Dermis lymphatic vessel endothelial cell (primary cell): ENCODE measurements at places on chromosomes 12 and 14. TPM values are rescaled to one million over a fixed set of nuclear protein-coding genes. Genes with fewer than 3 reads are reported as not detected.

KRT85 gene
- not detected in 2 replicates for total RNA-seq

RPGRIP1 gene
- total RNA-seq: 0.33 and 0.69 TPM in 2 replicates

DTX3 gene
- total RNA-seq: 1.5 and 2.5 TPM in 2 replicates

APOF gene
- total RNA-seq: not detected in 2 replicates

KRT75 gene
- total RNA-seq: not detected in 2 replicates

FAM222A gene
- 0.17 and 0.22 TPM in 2 replicates for total RNA-seq

HPD gene
- total RNA-seq: not detected in 2 replicates

FAM181A gene
- total RNA-seq: not detected in 2 replicates

SIX6 gene
- total RNA-seq: not detected in 2 replicates

B4GALNT1 gene
- under 0.01 TPM in 1 of 2 replicates, not detected in the other for total RNA-seq

TGM1 gene
- 0.09 and 0.22 TPM in 2 replicates for total RNA-seq

GPR135 gene
- total RNA-seq: 0.65 and 0.69 TPM in 2 replicates

C12orf54 gene
- total RNA-seq: not detected in 2 replicates

PLEKHG7 gene
- total RNA-seq: not detected in 2 replicates

ZDHHC22 gene
- total RNA-seq: under 0.01 TPM in 1 of 2 replicates, not detected in the other

DNAAF2 gene
- 9.0 and 10.7 TPM in 2 replicates for total RNA-seq

TOX4 gene
- 20.2 and 23.8 TPM in 2 replicates for total RNA-seq

LRRC9 gene
- total RNA-seq: not detected in 2 replicates

PMEL gene
- 0.60 and 0.76 TPM in 2 replicates for total RNA-seq

GPN3 gene
- 13.8 and 14.0 TPM in 2 replicates for total RNA-seq

KLRB1 gene
- total RNA-seq: not detected in 2 replicates

KRT71 gene
- not detected in 2 replicates for total RNA-seq

BDKRB2 gene
- under 0.01 TPM in 2 replicates for total RNA-seq

HOXC9 gene
- 0.22 TPM in 1 of 2 replicates, not detected in the other for total RNA-seq

OTUB2 gene
- total RNA-seq: 0.11 and 0.60 TPM in 2 replicates

ALX1 gene
- 0.11 TPM in 1 of 2 replicates, not detected in the other for total RNA-seq

HOXC10 gene
- not detected in 2 replicates for total RNA-seq

MTRFR gene
- total RNA-seq: 9.2 and 10.7 TPM in 2 replicates

AVPR1A gene
- under 0.01 TPM in 1 of 2 replicates, not detected in the other for total RNA-seq

REC8 gene
- 0.87 and 1.3 TPM in 2 replicates for total RNA-seq

NRIP2 gene
- not detected in 2 replicates for total RNA-seq

FKBP4 gene
- total RNA-seq: 24.7 and 32.0 TPM in 2 replicates

WNT1 gene
- total RNA-seq: not detected in 2 replicates

ADIPOR2 gene
- total RNA-seq: 31.8 and 33.9 TPM in 2 replicates

SELPLG gene
- total RNA-seq: 0.11 and 0.26 TPM in 2 replicates
